ENCODE measurements at places on chromosomes 2 and 18.

GRCh38 chr18:68769461-68769860 is 28.4 kb upstream of the CCDC102B start:
- DNase-seq = no peak

GRCh38 chr2:22078701-22079100 is 954.9 kb downstream of the TDRD15 start:
- DNase-seq = no peak

- no peak for DNase-seq
Observed at GRCh38 chr2:98480598-98480997, 35.9 kb downstream of the INPP4A start.

DNA sequence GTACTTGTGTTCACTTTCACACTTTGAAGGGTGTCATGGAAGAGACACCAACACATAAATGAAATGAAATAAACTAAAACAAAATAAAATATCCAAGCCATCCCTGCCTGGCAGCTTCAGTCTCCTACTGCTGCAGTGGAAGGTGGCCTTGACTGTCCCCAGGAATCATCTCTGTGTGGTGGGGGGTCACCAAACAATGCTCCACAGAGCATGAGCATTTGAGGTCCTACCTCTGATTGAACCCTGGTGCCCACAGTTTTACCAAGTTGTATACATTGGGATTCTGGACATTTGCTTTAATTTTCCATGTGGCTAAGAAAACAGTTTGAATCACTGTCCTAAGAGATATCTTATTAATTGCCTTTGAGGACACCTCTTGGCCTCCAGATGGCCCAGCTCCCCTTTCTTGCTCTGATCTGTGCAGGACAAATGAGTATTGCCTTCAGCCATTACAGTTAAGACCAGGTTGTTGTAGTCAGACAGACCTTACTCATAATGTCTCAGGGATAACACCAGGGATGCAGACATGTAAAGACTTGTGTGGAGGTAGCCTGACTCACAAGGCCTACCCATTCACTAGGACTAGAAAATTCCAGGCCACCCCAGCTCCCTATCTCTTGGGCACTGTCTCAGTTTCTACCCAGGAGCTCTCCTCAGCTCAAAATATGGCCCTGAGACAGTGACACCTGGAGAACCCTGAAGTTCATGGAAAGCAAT is 195.0 kb downstream of the MYCN start:
- DNase-seq = no peak

- DNase-seq = no peak
Observed at GRCh38 chr2:226836548-226836885, 663 bp downstream of the RHBDD1 start.

DNA sequence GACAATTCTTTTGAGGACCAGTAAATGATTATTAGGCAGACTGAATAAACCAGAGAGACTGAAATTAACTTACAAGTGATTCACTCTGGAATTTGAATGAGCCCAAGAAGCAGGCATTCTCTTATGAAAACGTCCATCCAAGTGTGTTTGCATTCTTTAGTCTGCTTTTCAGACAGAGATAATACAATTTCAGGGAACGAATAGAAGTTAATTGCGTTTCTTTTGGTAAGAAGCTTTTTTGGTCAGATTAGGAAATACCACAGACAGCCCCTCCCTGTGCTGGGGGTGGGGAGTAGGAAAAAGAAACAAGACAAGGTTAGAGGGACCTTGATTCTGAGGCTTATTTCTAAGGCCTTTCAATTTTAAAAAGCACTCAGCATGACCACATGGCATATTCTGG is 874.4 kb downstream of the SUCLG1 start:
- no peak for DNase-seq

GRCh38 chr2:222969491-222969890 is 82.5 kb upstream of the KCNE4 start:
- DNase-seq = no peak

DNA sequence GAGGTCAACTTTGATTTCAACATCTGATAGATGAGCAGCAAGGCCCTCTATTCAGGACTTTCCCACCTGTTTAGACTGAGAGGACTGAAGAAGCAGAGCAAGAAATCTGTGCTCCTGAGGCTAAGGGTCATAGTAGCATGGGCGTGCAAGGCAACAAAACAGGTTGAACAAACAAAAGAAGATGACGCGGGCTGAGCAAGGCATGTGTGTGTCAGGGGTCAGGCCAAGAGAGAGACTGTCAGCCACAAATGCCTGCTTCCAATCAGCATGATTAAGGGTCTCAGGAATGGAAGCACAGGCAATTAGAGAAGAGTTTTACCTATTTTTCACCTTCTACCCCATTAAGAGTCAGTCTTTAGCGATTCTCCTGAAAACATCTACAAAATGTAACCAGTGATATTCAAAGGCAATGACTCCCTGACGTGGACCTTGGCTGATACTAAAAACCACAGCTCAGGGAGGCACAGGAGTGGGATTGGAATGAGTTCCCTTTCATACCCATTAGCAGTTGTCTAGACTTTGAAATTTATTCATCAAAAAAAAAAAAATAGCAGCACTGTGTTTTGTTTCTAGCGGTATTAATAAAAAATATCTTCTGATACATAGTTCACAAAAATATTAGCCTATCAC is 81.9 kb downstream of the DYNAP start:
- no peak for DNase-seq

DNA sequence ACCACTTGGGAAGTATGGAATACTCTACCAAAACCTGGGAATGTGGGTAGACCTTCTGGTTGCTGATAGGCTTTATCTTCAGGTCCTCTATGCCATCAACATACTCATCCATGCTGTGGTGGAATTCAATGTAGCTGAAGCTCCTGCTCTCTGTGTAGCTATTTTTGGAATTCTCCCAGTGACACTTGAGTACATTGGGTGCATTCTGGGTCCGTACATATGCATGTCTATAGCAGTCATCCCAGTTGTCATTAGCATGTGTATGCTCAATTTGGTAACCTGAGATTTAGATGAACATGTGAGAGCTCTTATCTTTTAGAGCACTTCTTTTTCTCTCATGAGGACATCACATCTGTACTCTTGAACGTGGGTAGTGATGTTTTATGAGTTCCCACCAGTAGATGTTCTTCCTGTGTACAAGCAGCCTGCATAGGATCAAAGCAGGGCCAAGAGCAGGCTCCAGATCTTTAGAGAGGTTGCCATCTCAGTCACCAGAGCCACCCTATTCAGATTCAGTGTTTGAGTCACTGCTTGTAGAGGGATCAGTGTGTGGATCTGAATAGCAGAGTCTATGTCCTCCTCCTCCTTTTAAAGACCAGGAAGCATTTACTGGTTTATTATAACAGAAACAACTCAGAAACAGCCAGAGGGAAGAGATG is 65.9 kb downstream of the MGAT5 start:
- DNase-seq = no peak

GRCh38 chr2:181904022-181904632 is 12.6 kb downstream of the ITPRID2 start:
- no peak for DNase-seq

GRCh38 chr18:3594760-3595368 is 144.9 kb downstream of the TGIF1 start:
- DNase-seq = no peak

GRCh38 chr2:71780162-71780561 is 326.8 kb downstream of the DYSF start:
- no peak for DNase-seq

DNA sequence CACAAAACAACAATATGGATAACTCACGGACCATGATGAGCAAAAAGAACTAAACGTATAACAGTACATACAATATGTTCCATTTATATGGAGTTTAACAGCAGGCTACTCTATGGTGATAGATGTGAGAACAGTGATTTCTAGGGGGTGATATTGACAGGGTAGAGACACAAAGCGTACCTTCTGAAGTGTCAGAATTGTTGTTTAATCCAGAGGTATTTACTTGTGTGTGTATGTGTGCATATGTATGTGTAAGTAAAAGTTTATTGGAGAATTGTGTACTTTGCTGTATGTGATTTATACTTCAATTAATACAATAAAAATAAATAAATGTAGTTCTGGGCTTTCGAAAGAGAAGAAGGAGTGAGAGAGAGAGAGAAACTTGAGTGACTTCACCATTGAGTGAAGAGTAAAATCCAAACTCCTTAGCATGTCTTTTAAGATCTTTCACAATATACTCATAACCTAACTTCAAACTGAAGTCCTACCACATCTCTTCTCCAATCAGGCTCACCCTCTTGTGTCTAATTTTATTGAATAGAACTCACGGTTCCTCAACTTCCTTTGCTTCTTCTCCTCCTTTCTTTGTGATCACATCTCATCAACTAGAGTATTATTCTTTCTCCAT is 126.0 kb upstream of the KLF7 start:
- no peak for DNase-seq

DNA sequence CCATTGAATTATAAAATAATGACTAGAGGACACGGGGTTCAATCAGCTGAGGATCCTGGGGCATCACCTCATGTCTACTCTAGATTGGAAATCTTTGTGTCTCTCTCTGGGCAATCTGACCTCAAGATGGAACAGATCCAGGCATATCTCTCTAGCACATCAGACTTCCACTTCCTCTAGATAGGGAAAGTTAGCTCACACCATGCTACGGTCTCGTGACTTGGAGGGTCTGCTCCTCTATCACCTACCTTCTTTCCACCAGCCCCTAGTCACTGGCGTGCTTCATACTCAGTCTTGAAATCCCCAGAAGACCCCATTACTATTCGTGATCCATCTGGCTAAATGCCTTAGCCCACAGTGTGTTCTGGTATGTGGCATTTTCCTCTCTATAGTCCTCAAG is 148.8 kb downstream of the ANKRD44 start:
- no peak for DNase-seq

DNA sequence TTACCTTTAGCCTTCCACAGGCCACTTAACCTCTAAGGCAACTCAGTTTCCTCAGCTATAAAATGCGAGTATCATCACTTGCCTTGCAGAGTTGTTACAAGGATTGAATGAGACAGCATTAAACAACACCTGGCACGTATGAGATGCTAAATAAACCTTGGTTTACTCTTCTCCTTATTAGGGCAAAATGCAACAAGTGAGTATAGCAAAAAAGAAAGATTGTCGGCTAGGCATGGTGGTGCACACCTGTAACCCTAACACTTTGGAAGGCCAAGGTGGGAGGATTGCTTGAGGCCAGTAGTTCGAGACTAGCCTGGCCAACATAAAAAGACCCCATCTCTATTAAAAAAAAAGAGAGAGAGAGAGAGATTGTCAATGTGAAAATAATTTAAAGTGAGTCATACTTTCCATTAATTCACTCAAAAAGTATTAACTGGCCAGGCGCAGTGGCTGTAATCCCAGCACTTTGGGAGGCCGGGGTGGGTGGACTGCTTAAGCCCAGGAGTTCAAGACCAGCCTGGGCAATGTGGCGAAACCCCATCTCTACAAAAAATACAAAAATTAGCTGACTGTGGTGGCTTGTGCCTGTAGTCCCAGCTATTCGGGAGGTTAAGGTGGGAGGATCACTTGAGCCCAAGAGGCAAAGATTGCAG is 8.0 kb downstream of the ATAD2B start:
- no peak for DNase-seq

DNA sequence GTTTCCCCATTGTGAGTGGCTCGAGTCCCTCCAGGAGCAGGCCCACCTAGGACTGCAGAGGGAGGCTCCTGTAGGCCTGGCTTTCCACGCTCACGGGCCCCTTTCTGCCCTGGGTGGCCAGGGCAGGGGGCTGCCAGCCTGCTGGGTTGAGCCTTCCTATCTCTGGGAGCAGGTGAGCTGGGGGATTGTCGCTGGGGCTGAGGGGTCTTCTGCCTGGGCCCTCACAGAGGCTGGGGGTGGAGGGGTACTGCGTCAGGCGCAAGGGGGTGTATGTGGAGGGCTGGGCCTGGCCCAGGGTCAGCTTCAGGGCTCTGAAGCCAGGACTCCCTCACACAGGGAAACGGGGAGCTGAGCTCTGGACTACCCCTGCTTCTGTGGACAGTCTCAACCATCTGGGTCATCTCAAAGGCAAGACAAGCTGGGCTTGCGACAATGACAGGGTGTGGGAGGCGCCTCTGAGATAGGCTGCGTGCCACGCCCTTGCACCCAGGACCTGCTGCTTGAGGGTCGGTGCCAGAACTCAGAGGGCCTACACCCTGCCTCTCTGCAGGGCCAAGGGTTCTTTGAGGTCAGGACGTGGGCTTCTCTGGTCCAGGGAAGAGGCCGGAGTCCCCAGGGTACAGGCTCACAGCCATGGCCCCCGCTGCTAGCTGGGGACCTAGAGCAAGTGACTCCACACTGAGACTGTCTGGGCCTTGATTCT is 206.1 kb downstream of the TWIST2 start:
- DNase-seq = no peak

GRCh38 chr2:192186806-192187205 is 7.9 kb downstream of the TMEFF2 start:
- no peak for DNase-seq

GRCh38 chr2:195848119-195848899 is 191.3 kb downstream of the SLC39A10 start:
- no peak for DNase-seq

DNA sequence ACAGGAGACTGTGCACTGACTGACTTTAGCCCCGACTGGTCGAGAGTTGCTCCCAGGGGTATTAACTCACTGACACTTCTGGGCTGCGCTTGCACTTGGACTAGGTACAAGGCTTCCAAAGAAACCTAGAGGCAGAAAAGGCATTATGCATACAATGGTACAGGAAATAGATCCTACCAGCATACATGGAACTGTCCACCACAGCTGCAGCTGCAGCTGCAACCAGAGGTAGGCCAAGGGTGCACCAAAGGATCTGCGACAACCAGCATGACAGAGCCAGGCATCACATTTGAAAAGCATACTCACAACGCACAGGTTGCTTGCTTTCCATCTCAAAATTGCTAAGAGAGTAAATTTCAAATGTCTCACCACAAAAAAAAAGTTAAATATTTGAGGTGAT is 22.6 kb upstream of the PGAP1 start:
- no peak for DNase-seq

DNA sequence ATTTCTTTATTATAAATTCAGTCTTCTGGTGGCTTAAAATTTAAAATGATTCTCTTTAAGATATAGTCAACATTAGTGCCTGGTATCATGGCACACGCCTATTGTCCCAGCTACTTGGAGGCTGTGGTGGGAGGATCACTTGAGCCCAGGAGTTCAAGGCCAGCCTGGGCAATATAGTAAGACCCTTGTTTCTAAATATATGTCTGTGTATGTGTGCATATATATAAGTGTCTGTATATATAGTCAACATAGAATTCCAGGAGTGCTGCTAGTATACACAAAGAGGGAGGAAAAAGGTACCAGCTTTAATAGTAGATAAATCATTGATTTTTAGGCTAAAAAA is 24.9 kb downstream of the EIF4E2 start:
- DNase-seq = no peak

GRCh38 chr2:5410991-5411700 is 281.0 kb upstream of the SOX11 start:
- DNase-seq = no peak

DNA sequence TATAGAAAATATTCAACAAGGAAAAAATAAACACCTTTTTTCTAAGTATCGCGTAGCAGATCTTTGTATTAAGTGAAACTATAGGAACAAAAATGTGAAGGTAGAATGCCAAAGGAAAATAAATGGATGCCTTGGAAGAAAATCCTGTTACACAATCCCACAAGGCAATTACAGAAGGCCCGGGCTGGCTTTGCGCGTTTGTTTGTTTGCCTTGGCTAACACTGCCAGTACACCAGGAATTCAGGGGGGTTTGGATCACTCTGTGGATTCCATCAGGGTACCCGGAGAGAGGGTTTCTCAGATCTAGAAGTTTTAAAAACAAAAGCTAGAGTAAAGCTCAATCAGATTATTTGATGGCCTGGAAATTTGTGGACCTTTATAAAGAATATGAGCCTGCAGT is 478.3 kb downstream of the FBXO15 start:
- no peak for DNase-seq
